ENCODE measurements at places on chromosomes 13 and 19.

DNA sequence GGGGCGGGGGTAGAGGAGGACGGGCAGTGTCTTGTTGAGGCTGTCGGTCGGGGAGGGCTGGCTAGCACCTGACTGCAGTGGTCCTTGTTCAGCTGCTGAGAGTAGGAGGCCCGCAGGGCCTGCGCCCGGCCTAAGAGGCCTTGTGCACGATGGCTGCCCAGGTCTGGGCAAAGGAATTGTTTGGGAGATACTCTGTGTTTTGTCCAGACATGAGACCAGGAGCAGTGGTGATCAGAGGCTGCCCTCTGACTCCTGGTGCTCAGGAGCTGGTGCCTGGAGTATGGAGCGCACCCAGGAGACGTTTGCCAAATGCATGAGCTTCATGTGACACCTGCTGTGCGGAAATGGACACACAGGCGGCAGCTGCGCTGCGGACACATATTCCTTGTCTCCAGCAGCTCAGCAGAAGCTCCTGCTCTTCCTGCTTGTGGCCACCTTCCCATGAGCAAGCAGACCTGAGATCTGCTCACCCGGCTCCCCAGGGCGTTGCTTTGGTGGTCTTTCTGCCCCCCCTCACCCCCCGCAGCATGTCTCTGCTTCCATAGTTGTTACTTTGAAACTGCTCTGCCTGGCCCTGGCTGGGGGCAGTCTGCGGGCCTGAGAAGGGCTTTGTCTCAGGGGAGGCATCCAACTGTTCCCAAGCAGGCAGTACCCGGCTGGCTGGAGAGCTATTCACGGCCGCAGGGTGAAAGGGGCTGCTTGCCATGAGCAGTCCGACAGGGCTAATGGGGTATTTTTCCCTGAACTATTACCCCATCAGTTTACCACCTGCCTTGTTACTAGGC is 163.9 kb downstream of the TEX29 start:
- DNase-seq: no peak

DNA sequence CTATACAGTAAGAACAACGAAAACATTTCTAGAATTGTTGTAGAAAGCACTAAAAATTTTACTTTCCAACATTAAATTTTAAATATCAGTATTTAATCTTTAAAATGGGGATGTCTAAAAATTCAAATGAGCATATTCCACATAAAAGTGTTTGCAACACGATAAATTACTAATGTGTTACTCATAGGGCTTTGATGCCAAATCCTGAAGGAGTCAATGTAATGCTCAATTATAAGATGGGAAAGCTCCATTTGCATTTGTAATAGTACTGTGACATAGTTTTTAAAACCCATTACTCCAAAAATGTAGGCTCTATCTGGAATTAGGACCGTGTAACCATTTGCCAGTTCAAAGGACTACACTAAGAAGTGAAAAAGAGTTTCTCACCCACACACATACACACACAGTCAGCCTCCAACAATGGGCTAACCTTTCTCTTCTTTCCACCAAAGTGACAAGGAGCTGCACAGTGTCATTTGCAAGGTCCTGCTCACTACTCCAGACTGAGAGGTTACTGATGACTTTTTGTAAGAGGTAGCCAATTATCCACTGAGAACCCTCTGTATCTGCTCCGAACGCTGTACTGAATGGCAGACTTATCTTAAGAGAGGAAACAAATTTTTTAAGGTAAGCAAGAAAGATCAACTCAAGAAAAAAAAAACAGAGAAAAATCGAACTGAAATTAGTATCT is 26.1 kb upstream of the EEF1AKMT1 start:
- peak; percentile 62 for DNase-seq

GRCh38 chr19:15378534-15379082 is 979 bp downstream of the AKAP8 start:
- peak; percentile 53 for DNase-seq

DNA sequence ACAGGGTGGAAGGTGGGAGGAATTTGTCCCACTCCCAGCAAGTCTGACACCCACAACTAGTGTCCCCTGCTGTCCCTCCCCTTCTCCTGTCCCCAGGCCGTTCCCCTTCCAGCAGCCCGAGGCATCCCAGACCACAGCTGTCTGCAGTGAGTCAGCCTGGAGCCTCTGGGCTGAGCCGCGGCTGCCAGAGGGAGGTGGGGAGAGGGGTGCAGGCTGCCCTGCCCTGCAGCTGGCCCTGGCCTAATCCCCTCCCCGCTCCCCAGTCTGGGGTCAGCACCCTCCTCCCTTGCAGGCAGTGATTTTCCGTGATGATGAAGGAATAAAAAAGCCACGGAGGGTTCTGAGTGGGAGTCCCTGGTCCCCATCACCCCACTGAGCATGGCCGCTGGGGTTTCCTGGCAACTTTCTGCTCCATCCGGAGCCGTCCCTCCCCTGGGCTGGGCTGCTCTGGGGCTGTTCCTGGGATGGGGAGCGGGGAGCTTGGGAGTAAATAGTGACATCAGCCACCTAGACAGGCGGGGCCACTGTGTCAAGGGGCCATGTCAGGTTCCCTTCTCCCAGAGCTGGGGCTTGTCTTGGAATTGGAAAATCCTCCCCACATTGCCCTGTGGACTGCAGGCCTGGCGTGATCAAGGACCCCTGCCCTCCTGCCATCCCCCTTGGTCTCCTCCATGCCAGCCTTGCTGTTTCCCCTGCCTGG is 16.8 kb downstream of the SPC24 start:
- peak; percentile 77 for DNase-seq

Data from fibroblast of the aortic adventitia (primary cell).